ENCODE measurements at places on chromosomes 6 and 20.

DNA sequence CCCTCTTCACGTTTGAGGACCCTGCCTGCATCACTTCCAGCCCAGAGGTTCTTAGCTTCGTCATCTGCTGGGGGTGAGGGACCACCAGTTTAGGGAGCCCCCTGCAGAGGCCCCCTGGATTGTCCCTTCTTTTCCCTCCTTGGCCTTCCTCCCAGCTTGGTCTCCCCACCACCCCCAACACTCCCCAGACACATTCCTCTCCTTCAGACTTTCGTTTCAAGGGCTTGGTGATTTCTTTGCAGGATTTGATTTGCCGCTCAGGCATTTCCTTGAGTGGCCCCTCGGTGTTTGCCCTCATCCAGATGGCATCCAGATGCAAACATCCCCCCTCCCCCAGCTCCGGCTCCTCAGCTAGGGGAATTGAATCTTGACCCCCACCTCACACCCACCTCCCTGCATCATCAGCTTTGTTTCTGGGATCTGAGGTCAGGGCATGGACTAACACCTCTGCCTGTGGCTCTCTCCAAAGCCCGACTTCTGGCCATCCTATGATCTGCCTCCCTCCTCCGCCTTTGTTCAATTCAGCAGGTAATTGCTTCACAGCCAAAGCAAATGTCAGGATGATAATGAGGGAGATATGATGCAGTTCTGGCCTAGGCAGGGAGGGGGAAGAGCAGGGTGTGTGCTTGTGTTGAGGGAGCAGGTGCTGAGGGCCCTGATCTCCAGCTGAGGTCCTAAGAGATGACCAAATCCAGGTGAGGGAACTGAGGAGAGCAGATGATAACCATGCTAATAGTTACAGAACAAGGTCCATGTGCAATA lies 141.5 kb downstream of the VEGFA start:
- no peak for DNase-seq

DNA sequence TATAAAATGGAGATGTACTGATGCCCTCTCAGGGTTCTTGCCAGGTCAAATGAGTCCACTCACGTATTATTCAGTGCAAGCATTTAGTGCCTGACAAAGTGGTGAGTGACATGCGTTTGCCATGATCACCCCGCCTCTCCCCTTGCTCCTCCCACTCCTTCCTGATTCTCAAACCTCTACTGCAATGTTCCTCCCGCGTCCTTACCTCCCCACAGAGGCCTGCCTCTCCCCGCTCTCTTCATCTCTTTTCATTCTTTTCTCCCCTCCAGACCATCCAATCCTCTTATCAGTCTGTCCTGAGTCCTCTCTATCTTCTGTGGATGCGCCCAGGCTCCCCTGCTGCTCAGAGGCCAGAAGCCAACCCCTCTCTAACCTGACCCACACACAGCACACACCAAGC lies 40.7 kb downstream of the KCNK5 start:
- no peak for DNase-seq

- no peak for DNase-seq
Observed at GRCh38 chr6:74755196-74755595, 450.7 kb downstream of the COL12A1 start.

DNA sequence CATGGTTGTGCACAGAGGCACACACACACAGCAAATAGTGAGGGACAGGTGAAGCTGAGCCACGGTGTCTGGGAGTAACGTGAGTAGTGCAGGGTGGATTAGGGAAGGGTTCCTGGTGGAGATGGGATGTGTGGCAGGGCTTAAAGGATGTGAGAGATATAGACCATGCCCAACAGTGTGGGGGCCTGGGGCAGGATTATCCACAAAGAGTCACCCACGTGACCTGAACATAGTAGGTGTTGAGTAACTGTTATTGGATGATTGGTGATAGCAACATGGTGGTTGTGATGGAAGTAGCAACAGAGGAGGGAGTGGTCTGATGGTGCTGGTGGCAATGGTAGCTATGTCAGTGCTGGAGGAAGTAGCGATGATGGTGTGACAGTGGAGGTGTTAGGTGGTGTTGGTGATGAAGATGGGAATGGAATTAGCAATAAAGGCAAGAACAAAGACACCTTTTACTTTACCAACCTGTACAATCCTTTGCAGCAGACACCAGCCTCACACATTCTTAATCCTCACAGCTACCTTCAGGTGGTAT lies 135.1 kb downstream of the MRPL14 start:
- DNase-seq: no peak

DNA sequence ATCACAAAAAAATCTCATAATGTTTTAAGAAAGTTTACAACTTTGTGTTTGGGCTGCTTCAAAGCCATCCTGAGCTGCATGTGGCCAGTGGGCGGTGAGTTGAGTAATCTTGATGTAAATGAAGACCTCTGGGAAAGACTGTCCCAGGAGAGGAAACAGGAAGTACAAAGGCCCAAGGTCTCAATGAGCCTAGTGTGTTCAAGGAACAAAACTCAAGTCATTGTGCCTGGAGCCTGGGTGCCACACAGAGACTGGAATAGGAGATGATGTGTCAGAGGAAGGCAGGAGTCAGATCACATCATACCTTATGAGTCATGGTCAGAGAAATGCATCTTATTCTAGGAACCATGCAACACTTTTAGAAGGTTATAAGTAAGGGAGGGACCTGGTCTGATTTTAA lies 51.5 kb downstream of the COL19A1 start:
- DNase-seq: peak; percentile 54

DNA sequence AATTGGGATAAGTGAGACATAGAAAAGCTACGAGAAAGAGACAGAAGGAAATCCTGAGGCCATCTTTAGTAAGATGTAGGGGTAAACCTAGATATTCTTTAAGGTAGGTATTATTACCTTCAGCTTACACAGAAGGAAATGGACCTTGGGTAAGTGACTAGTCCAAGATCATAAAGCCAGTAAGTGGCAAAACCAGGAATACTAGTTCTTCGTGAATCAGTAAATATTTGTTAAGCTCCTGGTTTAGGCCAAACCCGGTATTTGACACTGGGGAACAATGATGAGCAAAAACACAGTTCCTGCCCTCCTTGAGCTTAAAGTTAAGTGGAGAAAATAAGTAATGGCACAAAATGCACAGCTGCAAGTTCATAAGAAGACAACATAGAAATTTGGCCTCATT lies 5.3 kb downstream of the TRIM39 start:
- DNase-seq: no peak

DNA sequence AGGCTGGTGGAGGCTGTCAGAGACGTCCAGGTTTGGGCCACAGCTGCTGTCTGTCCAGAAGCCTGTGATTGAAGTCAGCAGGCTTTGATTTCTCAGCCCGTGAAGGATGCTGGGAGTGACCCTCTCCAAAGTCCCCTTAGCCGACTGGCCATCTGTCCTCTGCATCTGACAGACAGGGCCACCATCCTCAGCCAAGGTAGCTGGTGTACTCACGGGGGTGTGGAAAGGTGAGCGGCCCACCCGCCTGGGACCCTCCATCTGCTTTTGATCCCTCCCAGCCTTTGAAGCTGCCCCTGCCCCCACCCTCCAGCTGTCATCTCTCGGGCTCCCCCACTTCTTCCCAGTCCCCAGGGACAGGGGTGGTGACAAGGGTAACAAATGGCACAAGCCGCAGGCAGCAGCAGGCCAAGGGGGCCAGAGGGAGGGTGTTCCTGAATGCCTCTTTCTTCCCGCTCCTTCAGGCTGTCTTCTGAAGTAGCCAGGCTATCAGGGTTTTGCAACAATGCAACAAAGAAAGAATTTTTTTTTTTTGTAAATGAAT lies 84.4 kb downstream of the EYA2 start:
- no peak for DNase-seq

GRCh38 chr20:41072190-41072863 lies 43.7 kb downstream of the TOP1 start:
- DNase-seq: peak; percentile 84

GRCh38 chr20:8330319-8330784 lies 198.3 kb downstream of the PLCB1 start:
- no peak for DNase-seq

DNA sequence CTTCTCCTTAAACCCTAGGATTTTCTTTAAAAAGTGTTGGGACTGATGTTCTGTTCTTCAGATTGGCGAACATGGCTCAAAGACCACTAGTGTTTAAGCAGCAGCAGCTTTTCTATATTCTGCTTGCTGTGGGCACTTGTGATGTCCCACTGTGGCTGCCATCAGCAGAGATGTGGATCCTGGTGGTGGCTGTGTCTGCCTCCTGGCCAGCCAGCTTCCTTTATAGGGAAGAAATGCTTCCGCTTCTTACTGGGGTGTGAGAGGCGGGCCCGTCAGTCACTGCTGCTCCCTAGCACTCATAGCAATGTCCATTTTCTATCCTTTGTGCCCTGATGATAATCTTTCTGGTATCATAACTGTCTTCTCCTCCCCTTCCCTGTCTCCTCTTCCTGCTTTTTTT lies 66.7 kb upstream of the ESR1 start:
- no peak for DNase-seq

GRCh38 chr6:42043787-42044475 lies 6.4 kb upstream of the TAF8 start:
- peak; percentile 89 for DNase-seq

GRCh38 chr20:50568549-50568942 lies 58.4 kb downstream of the PTPN1 start:
- no peak for DNase-seq

DNA sequence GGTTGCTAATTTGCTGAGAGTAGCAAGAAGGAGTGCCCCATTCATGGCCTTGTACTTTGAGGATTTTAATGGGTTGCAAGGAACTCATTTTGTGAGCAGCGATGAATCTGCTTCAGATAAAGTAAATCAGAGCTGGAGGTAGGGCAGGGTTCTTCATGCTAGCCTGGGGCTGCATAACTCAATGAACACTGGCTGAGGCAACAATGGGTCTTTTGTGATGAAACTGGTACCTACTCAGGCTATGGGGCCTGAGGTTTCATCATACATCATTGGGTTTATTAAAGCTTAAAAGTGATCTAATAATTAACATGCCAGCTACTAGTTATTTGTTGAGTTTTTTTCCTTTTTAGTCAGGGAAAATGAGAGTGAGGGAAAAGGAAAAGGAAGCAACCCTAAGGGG lies 106.9 kb downstream of the FAM50B start:
- DNase-seq: no peak

GRCh38 chr20:45354423-45355208 lies 6.4 kb upstream of the SDC4 start:
- peak; percentile 49 for DNase-seq

DNA sequence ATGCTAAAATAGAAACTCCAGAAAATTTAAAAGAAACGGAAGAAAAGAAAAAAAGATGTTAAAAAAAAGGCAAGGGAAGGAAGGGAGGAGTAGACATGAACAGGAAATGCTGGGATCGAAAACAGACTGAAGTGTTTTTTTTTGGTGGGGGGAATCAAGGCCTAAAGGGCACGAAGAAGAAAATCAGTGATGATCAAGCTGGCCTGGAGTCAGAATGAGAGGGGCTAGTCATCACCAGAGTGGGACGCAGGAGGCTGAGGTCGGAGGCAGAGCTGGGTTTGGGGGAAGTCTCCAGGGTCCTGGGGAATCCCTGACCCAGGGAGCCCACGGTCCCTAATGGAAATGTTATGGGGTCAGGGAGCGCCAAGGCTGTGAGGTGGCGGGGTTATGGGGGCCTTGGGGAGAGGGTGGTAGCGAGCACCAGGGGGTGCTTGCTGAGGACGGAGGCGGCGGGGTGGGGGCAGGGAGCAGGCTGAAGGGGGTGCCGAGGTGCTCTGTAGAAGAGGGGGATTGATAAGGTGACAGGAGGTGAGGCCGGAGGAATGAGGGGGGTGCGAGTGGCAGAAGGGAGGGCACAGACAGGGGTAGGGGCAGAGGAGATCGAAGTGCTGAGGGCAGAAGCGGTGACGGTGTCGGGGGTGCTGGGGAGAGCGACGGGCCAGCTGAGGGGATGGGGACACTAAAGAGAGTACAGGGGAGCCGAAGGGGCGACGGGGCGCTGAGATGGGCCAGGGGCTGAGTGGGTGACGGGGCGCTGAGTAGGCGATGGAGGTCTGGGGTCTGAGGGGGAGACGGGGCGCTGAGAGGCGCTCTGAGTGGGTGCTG lies 684 bp downstream of the ZNFX1 start:
- DNase-seq: no peak

DNA sequence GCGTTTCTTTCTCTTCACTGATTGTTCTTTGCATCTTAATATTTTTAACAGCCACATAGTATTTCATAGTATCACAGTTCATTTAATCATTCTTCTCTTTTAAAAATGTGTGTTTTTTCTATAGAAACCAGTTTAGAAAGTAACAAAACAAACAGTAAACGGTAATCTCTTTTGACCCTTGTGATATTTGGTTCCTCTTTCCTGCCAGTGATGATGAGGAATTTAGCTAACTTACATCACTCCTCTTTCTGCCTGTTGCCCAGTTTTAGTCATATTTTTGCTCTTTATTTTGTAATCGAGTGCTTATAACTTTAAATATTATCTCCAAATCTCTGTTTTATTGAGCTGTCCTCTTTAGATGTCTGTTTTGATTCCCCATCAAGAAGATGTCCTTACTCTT lies 38.1 kb upstream of the ZBTB24 start:
- no peak for DNase-seq

GRCh38 chr6:2970034-2970685 lies 1.2 kb downstream of the SERPINB6 start:
- no peak for DNase-seq

DNA sequence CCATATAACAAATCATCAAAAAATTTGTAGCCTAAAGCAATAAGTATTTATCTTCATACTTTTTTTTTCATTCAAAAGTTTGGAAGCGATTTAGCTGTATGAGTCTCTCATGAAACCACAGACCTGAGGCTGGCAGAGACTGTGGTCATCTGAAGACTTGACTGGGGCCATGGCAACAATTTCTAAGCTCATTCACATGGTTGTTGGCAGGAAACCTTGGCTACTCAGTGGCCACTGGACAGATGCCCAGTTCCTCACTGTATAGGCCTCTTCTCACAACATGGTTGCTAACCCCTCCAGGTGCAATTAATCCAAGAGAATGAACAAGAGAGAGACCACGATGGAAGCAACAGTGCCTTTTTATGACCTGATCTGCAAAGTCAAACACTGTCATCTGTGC lies 235.9 kb downstream of the BTBD3 start:
- peak; percentile 73 for DNase-seq

DNA sequence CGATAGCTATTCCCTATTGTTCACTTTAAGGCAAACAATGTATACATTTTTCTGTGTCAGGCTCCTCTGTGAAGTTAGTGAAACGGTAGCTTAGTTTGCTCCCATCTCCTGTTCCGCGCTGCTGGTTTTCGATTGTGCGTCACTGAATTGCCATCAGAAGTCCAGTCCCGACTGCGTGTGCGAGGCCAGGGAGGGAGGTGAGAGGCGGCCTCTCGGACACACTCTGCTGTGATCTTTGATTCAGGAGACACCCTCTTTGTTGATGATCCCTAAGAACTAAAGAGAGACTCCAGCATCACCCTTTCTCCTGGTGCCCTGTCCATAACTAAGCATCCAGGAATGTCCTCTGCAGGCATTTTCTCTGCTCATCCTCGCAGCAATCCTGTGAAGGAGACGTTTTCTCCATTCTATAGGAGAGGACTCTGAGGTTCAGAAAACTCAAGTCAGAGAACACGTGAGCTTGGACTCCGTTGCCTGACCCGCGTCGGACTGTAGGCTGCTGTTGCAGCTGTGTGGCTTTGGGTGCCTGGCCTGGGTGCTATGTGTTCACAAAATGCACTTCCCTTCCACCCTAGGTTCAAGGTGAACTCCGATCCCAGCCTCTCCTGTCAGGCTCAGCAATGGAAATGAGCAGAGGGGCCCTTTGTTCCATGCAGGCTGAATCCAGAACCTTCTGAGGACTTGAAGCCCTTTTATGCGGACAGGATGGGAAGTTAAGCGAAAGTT lies 24.1 kb upstream of the UNC93A start:
- peak; percentile 6 for DNase-seq
